ENCODE measurements at places on chromosomes 2 and 18.
A peak's percentile ranks its signal among the peaks of the same experiment; 100 is the strongest.

- DNase-seq = no peak
Measured at GRCh38 chr2:147630585-147630984, 214.2 kb upstream of the ACVR2A start.

DNA sequence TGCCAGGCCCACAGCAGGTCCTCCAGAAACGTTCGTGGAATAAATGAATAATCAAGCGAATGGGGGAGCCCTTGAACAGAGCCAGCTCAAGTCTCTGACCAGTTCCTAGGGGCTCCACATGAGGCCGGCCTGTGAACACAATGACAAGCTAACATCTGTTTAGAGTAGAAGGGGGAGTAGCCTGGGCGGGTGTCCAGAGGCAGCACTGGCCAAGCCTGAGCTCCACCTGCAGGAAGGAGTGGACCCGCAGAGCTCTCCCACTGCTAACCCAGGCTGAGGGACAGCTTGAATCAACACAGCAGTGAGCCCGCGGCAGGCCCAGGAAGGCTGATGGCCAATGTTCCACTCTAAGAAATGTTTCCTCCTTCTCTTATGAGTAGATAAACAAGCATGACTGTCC lies 234.8 kb upstream of the RAB6C start:
- DNase-seq = no peak

- DNase-seq = no peak
Measured at GRCh38 chr18:23356915-23357601, 96.0 kb upstream of the RIOK3 start.

GRCh38 chr2:95076705-95077529 lies 44.7 kb downstream of the MRPS5 start:
- DNase-seq = no peak

DNA sequence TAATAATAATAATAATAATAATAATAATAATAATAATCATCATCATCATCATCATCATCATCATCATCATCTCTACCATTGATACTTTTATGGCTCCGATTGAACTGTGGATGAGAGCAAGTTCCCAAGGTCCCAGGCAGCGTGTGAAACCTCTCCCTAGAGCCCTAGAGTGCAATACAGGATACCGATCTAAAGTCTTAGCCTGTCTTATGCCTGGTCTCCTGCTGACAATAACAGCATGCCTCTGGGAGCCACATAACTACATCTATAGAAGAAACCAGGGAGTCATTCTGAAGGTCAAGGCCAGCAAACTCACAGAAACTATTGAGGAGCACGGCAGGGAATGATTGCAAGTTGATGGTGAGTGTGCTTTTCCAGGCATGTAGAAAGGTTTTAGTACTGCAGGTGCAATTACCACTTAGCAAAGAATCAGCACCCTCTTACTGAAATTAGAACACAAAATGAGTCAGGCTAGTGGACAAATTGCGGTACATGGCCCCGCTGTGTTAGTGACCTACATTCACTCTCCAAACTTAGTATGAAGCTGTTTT lies 457.2 kb upstream of the CDH20 start:
- no peak for DNase-seq

DNA sequence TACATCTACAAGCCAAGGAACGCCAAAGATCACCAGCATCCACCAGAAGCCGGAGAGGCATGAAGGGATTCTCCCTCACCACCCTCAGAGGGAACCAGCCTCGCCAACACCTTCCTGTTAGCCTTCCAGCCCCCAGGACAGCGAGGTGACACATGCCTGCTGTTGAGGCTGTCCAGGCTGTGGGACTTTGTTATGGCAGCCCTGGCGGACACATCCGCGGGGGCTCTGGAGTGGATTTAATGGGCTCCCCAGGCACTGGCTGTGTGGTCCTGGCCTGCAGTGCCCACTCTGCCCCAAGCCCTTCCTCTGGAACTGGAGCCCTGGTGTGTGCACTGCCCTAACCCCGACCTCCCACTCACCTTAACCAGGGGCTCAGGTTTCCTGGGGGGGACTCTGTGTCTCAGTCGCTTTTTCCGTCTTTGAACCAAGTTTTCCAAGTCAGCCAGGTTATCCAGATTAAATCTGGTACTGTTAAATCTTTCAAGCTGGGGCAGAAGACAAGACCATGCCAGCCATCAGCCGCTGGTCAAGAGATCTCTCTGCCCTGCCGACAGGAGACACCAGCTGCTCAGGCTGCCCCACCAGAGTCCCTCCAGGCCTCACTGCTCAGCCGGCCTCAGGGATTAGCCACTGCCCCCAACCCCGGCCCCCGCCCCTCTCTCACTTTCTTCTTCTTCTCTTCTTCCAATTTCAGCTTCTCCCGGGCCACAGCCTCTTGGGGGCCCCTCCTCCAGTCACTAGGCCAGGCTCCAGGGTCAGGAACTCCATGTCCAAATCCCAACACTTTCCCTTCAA lies 1.9 kb downstream of the ANKRD23 start:
- DNase-seq = no peak

DNA sequence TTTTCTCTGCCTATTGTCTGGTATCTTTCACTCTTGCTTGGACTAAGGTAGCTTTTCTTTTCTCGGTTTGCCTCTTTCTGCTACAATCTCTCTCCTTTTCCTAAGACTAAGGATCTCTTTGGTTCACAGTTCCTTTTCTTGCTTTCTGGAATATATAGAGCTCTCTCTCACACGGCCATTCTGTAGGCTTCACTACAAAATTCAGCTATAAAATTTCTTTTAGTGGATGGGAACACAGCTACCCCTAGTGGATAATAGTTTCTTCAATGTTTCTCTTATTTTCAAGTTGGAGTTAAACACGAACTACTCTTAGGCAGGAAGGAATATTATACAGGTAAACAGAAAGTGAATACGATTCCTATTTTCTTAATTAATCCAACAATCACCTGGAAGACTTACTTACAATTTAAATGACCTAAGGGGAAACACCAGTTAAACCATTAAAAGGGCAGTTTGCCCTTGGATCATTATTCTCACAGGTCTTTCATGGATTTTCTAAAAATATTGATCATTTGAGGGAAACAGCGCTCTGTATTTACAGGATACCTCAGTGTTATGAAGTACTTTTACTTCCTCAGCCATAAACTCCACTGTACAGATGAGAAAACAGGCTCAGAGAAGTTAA lies 140.5 kb downstream of the LRP2 start:
- peak; percentile 15 for DNase-seq

GRCh38 chr2:237199082-237199481 lies 113.4 kb downstream of the COPS8 start:
- DNase-seq = no peak

- no peak for DNase-seq
Measured at GRCh38 chr2:121366040-121366439, 81.0 kb upstream of the TFCP2L1 start.

DNA sequence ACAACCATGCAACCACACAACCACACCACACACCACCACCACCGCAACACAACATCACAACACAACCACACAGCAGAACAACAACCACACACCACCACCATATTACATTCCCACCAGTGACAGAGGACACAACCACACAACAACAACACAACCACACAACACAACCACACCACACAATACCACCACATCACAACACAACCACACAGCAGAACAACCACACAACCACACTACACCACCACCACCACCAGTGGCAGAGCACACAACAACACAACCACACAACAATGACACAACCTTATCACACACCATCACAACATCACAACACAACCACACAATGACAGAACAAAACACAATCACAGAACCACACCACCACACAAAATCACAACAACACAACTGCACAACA lies 313.0 kb upstream of the MYT1L start:
- DNase-seq = no peak

DNA sequence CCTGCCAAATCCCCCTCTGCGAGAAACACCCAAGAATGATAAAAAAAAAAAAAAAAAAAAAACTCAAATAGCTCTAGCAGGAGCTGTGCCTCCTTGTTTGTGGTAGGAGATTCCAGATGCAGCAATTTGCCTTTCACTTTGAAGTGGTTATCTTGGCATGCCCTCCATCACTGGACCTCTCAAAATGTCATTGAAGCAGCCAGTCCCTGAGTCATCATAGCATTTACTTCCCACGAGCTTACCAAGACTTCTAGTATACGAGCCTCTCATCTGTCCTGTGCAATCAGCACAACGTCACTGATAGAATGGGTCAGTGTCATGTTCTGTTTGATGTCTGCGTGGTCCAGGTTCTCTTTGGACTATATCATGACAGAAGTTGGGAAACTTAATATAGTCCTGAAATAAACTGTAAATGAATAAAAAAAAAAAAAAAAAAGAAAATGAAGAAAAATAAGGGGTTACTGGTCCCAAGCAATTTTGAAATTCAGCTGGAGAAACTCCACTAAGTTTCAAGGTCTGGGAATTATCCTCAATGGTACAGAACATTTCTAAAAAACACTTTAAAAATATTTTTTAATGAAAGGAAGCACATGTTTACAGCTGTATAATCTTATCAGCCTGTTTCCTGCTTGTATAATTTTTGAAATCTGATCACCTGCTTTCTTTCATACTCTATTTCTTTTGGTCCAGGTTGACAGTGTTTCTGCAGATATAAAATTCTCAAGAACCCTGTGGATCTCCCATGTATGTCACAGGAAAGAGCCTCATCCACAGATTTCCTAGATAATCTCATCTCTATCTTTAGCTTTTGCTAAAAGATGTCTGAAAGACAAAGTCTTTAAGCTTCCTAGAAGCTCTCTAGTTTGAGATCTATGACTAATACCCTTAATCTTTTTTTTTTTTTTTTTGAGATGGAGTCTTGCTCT lies 74.1 kb upstream of the EHBP1 start:
- DNase-seq = no peak

DNA sequence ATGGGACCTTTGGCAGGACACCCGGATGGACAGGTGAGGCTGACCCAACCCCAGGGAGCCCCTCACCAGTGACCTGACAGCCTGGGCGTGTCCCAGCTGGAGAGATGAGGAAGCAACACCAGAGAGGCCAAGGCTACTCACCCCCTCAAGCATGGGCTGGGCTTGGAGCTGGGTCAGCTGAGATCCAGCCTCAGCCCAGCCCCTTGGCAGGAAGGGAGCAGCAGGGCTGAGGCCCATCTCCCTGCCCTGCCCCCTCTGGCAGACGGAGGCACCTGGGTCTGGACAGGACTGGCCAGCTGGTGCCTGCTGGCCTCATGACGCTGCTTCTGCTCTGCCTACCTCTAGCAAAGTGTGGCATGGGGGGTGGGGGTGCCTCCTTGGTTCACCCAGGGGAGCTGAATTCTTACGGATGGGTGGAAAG lies 37.8 kb downstream of the HS6ST1 start:
- no peak for DNase-seq

DNA sequence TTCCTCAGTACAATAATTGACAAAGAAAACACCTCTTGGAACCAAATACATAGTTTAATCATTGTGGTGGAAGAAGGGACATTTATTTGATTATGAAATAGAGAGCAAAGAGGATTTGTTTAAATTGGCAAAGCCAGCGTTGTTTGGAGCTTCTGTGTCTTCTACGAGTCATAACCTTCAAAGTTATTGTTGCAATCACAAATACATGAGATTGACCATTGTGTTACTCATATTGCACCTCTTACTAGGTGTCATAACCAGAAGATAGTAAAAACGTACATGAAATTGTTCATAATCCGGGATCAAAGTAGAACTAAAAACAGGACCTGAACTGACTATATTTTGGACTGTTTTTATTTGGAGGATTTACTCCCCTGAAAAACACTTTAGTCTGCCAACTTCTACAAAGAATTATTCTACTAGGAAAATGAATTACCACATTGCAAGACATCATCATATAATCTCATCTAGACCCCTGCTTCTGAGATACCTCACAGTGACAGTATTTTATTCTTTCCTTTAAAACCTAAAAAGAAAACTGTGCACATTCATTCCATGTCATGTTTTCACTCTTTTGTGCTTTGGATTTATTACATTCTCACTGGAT lies 151.7 kb upstream of the KLF7 start:
- no peak for DNase-seq

DNA sequence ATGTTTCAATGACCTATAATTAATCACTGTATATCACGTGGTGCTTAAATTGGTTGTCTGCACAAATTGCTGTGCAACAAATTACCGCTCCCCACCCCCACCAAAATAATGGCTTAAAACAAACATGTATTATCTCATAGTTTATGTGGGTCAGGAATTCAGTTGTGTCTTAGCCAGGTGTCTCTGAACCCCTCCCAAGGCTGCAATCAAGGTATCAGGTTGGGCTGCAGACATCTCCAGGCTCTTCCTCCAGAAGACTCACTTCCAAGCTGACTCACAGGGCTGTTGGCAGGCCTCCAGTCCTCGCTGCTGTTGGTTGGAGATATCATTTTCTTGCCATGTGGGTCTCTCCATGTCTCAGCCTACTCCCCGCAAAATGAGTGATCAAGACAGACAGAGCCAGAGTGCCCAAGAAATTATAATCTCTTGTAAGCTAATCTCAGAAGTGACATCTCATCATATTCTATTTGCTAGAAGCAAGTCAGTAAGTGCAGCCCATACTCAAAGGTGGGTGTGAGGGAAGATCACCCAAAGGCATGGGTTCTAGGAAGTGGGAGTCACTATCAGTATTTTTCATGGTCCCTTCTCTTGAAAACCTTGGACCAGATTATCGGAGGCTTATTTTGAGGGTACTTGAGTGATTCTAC lies 38.4 kb downstream of the SPC25 start:
- DNase-seq = no peak
